ENCODE measurements at places on chromosomes 5 and 9.

GRCh38 chr5:73030995-73031394, 75.2 kb downstream of the FCHO2 start:
- DNase-seq = no peak

DNA sequence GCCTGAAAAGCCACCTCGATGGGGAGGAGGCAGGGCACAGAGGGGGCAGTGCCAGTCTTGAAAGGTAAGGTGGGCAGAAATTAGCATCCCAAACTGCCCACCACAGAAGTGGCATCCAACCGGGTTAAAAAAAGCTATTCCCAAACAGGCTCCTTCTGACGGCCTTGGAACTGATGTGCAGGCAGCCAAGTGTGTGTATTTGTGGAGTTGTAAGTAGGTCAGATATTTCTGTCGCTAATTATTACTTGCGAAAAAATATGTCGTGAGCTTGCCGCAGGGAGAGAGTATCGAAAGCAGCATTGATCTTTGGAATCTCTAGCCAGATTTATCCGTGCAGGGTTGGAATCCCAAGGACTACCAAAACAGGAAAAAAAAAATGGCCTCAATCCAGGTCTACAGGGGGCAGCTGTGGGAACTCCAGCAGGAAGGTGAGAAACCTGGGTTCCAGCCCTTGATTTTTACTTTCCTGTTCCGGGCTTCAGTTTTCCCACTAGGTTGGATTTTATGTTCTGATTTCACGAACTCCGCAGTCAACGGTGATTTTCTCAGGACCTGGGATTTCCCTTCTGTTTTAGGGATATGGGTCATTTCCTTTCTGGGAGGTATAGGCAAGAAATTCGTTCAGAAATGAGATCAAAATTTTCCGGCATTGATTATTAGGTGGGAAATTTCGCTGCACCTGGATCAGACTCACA, 200.8 kb downstream of the RGS3 start:
- no peak for DNase-seq

DNA sequence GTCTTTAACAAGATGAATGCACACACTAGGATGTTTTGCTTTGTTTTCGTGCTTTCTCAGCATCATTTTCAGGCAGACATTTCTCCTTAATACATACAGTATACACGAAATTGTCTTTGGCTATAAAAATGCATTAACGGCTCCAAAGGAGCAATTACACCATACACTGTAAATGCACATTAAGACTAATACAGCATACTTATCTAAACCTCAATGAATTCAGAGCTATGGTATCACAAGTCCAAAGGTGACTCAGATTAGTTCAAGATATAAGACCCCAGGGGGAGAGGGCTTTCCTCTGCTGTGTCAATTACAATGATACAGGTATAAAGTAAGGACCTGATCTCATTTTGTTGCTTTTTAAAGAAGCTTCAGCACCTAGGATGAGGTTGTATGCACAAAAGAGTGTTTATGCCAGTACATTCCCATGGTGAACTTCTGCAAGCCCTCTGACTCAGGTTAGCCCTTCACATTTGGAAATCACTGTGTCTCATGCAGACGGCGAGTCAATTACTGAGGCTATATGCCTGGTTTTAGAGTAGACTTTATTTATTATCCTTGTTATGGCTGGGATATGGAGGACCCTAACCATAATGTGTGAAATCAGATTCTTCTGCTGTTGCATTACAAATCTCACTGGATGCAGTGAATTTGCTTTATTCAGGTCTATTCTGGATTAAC, 233.3 kb downstream of the ZNF608 start:
- no peak for DNase-seq

DNA sequence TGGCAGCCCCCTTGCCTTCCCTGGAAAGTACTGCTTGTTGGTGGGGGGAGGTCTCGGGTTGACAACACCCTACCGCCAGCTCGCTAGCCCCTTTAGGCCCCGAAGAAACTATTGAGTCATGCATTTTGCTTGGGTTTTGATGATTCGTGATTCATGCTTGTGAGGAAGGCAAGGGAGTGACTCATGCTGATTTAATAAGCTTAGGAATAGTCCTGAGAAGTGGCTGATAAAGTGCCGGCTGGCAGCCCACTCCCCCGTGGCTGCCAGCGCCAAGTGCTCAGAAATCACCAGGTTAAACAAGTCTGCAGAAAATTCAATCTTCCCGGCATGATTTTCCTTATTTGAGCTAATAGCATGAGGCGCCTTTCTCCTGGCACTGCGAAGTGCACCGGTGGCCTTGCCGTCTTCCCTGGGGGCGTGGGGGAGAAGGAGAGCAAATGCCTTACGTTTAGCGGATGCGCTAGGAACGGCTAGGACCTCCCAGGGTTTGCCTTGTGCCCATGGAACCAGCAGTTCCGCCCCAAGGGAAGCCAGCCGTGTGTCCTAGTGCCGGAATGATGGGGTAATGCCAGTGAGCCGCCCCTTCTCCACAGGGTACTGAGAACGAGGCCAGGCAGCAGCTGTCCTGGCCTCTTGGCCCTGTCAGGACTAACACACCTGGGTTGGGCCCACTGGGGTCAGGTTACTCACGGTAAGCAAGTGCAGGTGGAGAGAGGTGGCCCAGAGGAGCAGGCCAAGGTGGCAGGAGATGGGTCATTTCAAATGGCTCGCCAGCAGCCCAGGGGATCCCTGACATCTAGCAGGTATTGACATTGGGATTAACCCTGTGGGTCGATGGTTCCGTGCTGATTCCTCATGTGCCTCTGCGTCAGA, 151.9 kb downstream of the MACROH2A1 start:
- peak; percentile 31 for DNase-seq

DNA sequence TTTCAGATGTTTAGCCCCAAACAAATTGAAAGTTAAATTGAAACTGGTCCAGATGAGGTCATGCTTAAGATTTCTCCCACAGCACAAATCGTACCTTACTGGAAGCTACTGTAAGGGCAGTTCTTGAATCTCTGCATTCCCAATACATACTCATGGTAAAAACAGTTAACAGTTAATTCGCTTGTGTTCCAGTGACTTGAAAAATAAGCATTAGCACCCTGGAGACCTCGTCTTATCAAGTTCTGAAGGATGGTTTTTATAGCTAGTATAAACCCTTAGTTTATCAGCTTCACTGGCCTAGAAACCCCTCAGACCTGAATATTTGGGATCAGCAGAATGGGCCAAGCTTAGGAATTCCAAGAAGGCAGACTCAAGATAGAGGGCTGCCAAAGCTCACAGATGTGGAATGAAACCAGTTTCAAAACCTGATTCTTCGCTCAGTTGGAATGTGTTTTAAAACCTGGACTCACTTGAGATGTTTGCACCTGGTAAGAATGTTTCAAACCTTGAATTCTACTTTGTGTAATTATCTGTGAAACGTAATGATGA, 103.6 kb downstream of the C9orf152 start:
- DNase-seq = no peak

GRCh38 chr5:35317586-35317985, 87.3 kb upstream of the PRLR start:
- no peak for DNase-seq

- DNase-seq = no peak
Measured at GRCh38 chr5:158273035-158273434, 414.1 kb upstream of the CLINT1 start.

- DNase-seq = no peak
Measured at GRCh38 chr5:112732131-112732530, 5.6 kb upstream of the APC start.

DNA sequence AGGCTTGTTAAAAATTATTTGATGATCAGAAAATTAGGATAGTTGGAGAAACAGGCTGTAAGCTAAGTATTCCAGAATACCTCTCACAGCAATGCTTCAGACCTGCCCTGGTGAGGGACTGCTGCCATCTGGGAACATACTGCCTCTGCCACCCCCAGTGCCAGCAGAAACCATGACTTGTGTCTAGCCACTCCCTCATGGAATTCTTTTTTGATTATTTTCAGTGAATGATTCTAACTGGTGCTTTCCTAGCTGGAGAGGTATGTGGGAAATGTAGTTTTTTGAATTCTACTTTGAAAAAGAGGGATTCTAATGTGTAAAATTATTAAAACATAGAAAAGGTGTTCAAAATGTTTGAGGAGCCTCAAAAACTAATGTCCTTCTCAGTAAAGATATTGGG, 126.3 kb downstream of the HMHB1 start:
- no peak for DNase-seq

GRCh38 chr5:66377747-66378146, 218.4 kb upstream of the MAST4 start:
- no peak for DNase-seq

- no peak for DNase-seq
Measured at GRCh38 chr9:86767373-86767772, 179.9 kb downstream of the GAS1 start.

DNA sequence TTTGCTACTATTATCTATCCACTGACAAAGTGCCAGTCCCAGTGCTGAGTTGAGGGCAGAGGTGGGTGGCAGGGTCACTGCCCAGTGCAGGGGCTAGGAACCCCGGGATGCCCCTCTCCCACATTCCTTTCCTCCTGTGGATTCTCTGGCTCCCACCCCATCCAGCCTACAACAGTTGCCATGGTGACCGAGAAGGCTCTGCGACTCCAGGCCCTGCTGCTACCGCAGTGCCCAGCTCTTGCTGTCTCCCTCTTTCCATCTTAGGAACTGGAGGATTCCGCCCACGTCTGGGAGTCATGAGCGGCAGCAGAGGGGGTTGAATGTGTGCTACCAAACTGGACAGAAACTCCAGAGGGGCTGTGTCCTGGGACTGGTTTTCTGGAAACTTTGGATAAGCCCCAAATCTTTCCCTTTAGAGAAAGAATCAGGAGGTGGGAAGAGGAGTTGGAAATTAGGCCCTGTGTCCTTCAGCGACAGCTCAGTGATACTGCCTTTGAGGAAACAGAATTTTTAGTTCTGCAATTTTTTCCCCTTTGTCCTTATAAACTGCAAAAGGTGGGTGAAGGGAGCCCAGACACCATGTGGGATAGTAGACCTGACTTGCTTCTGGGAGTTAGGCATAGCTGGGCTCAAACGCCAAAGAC, 20.7 kb upstream of the C5orf47 start:
- DNase-seq = no peak

- no peak for DNase-seq
Measured at GRCh38 chr5:139277171-139277570, 16.4 kb upstream of the MATR3 start.

GRCh38 chr5:110477911-110478310, 248.6 kb downstream of the TMEM232 start:
- DNase-seq = no peak

DNA sequence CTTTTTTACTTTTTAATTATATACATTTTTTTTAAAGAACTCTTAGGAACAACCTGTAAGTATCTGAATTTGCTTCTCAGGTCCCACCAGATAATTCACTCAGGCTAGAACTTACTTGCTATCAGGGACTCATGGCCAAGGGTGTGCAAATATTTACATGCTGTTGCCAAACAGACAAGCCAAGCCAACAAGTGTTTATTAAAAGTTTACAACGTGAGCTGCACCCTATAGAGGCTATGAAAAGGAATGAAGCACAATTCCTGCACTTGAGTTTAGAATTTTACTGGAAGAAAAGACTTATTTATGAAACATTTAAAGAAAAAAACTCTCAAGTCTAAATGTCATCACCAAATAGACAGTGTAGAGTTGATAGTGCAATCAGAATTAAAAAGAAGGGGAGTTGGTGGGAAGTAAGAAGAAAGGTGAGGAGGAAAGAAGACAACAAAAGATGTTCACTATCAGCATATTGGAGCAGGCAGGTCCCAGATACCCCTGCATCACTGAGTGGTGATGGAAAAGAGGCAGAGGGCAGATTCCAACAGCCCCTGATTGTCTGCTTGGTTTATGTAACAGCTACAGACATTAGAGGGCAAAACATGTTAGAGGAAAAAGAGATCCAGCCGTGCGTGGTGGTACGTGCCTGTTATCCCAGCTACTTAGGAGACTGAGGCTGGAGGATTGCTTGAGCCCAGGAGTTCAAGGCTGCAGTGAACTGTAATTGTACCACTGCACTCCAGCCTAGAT, 32.8 kb downstream of the SH3RF2 start:
- DNase-seq = no peak

DNA sequence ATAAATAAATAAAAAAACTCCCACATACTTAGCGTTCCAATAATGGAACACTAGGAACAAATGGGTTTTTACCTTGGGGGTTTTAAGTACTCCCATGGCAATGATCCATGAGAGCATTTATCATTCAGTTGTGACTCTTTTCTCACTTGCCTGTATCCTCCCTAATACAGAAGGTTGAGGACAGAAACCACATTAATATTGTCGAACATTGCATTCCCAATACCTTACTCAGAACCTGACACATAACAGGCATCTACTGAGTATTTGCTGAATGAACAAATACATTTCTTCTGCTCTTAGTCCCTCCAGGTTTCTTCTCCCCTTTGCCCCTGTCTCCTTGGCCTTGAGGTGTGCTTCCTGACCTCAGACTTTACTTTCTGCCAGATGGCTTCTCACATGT, 175.9 kb downstream of the CEMIP2 start:
- DNase-seq = no peak

GRCh38 chr5:180332051-180332517, 21.1 kb downstream of the GFPT2 start:
- DNase-seq = no peak

DNA sequence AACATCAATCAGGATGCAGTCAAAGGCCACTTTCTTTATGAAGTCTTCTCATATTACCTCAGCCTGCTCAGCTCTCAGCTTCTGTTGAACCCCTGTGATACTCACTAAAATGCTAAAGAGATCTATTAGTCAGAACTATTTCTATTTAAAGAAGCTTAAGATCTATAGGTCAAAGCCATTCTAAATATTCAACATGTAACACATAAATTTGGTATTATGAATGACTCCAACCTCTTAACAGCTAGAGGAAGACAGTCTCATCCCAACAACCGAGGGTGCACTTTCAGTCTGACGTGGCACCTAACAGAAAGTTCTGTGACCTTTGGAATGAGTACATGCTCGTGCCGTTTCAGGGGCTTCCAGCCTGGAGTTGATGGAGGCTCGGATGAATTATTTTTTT, 301.5 kb upstream of the VLDLR start:
- no peak for DNase-seq

DNA sequence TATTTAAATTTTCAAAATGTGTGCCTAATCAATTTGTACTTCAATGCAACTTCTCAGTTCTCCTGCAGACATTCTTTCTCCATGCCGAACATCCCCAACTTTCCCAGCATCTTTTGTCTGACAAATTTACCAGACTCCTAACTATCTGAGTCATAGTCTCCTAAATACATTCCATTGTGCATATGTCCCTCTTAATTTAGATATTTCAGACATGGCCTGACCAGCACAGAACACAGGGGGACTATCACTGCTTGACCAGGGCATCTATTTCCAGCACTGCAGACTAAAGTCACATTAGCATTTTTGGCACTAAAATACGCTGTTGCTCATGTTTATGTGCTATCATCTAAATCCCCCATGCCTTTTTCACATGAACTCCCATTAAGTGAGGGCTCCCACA, 71.9 kb downstream of the ITGA1 start:
- DNase-seq = no peak

Measured in activated CD4-positive, alpha-beta memory T cell treated with anti-CD3 and anti-CD28 coated beads for 36 hours (primary cell).